Brain pericyte (primary cell): ENCODE measurements at places on chromosomes 1 and 21.

GRCh38 chr1:94020764-94021579 lies 100.0 kb downstream of the ABCA4 start:
- DNase-seq, result no peak

DNA sequence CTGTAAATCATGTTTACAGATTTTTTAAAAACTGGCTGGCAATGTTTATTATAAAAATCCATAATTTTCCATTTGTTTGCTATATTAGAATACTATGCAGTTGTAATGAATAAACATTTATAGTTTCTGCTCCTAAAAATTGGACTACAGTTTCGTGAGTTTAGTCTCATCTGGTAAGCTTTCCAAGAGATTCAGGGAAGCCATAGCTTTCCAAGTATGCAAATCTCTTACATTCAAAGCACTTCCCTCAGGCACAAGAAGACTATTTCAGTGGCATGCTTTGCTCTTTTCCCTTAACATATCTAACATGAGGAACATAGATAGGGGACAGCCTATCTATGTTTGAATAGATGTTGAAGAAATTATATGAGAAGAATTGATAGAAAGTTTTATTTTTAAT lies 77.2 kb downstream of the ADGRL2 start:
- no peak for DNase-seq

DNA sequence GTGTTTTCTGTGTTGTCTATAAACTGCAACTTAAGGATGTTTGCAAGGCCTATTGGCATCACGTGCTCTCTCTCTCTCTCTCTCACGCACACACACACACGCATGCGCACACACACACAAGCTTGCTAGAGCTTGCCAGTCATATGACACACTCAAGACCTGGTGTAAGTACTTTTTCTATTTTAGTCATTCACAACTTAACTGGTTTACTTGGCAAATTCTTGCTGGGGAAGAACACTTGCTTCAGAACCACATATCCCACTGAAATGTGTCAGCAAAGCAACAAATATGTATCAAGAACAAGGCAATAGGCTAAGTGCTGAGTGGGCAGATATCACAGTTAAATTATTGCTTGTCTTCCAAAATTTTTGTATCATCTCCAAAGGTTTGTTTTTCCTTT lies 107.8 kb downstream of the DISC1 start:
- no peak for DNase-seq

DNA sequence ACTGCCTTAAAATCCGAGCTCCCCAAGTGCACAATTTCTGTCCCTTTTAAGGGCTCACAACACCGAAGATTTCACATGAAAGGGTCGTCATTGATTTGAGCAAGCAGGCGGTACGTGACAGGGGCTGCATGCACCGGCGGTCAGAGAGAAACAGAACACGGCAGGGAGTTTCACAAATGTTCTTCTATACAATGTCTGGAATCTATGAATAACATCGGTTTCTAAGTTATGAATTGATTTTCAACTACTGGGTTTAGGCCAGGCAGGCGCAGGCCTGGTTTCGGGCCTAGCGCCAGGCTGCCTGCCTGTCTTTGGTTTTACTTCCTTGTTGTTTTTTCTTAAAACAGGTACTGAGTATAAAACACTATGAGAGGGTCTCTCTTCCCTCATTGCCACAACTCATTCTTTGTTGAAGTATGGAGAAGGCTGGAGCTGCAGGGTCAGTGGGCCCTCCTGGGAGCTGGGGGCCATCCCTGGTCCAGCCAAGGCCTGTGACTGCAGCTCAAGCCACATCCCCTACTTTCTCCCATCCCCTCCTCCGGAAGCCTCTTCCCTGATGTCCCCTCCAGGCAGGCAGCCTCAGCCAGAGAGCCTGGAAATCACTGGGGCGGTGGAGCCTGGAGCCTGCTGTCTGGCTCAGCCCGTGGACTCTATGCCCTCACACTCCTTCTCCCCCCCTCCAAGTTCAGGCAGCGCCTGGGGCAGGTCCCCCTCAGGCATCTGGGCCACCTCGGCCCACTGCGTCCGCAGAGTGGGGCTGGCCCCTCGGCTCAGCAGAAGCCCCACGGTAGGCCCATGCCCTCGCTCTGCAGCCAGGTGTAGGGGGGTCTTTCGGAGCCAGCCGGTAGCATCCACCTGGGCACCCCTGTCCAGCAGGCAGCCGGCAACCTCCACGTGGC lies 2.4 kb downstream of the ANKRD65 start:
- DNase-seq, result no peak

DNA sequence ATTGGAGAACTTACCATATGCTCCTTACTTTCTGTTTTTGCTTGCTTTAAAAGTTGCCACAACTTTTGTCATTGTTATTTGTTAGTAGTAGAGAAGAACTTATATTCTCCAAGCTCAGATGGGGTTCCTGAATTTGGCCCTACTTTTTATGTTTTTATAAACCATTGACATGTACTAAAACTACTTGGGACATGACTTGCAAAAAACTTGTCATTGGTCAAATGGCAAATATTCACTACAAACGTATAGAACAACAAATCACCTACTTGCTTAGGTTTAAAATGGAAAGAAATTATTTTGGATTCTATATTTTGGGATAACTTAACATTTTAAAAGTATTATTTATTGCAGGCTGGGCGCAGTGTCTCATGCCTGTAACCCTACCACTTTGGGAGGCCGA lies 32.7 kb downstream of the PIGP start:
- no peak for DNase-seq

DNA sequence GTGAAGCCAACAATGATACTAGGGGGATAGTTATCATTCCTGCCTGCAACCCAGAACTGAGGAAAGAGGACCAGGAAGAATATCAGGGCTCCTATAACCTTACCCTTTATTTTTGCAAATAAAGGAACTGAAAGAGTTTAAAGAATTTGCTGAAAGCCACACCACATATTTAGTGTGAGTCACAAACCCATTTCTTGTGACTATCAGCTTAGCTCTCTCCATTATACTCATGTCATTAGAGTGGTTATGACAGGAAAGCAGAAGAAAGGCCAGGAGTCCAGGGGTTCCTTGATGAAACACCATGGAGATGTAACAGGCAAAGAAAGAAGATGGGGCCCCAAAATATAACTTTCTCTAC lies 141.1 kb upstream of the SAMSN1 start:
- no peak for DNase-seq

- DNase-seq, result no peak
Observed at GRCh38 chr21:40729761-40730425, 117.1 kb downstream of the DSCAM start.

DNA sequence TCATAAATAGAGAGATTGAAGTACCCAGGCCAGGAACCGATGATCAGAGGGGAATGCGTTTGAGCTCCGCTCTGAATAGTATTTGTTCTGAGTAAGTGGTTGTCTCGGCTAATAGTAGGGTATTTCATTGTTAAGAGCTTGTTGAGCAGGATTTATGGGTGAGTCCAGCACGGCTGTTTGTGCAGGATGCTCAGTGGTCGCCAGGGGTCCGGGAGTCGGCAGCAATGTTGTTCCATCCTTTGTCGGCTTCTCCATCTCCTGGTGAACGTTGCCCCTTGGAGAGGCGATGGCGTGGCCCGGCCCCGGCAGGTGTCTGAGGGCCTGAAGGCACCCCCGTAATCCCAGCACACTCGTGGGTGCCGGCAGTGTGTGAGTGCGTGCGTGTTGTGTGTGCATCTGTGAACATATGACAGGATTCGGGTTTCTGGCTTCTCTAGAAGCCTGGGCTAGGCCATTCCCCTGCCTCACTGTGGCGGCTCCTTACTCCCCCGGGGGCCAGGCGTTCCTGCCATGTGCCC lies 160.8 kb upstream of the ARHGEF16 start:
- DNase-seq, result no peak

GRCh38 chr1:115301438-115302020 lies 36.5 kb downstream of the NGF start:
- DNase-seq, result no peak

DNA sequence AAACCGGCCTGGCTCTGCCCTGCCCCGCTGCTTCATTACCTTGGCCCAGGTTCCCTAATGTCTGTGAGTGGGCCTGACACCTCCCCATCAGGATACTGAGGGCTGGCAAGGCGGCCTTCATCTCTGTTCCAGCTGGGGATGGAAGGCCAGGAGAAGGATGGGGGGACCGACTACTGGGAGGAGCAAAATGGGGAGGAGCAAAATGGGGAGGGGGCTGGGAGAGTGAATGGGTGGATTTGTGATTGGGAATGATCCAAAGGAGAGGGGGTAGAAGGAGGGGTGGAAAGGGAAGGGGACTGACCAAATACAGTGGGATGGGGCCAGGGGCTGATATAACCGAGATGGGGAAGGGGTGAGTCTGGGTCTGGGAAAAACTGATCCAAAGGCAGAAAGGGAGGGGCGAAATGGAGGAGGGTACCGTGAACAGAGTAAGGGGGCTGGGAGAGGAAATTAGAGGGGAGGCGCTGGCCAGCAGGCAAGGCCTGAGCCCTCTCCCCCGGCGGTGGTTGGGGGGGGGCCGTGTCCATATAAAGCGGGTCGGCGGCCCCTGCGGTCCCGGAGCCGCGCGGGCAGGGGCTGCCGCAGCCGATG lies at the start of gene FOXE3:
Gene FOXE3 (plus strand): TSS at position 558 of the 591 bp plus-strand sequence. CDS start 31 bp downstream, at position 589.
- DNase-seq, result no peak

GRCh38 chr1:29329022-29329775 lies 92.9 kb downstream of the PTPRU start:
- no peak for DNase-seq

DNA sequence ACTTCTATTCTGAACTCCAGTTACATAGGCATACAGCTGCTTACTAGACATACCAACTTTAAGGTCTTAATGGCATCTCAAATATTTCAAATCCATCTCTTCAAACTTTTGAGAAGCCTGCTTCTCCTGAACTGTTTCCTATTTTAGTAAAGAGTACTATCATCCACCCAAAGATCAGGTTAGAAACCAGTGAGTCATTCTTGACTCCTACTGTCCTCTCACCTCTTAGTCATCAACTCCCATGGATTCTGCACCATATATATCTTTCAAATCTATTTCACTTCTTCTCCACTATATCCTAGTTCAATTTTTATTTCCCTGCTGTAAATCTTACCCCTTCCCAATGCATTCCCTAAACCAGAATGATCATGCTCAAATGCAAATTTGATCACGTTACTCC lies 18.1 kb upstream of the BEND5 start:
- DNase-seq, result no peak

DNA sequence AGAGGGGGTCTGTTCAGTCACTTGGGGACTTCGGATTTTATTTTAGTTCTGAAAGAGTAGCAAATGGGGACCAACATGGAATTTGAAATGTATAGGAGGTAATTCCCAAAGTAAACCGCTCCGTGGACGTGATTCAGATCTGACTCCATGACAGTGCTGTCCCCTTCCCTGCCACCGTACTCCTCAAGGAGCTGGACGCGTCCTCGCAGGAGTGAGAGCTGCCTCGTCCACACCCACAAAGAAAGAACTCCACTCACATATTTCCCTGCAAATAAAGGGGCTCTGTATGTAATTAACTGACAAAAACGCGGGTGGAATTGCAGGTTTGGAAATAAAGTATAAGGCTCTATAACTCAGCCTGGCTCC lies 183.6 kb downstream of the ETS2 start:
- DNase-seq, result no peak

GRCh38 chr1:155226910-155227260 lies 18.4 kb downstream of the MTX1 start:
- DNase-seq, result no peak
